ENCODE measurements at places on chromosomes 12 and 14. TPM values are rescaled to one million over a fixed set of nuclear protein-coding genes. Genes with fewer than 3 reads are reported as not detected.

SPX gene
- 0.95 TPM for total RNA-seq

IRAK3 gene
- 40.3 TPM for total RNA-seq

CLEC4C gene
- not detected for total RNA-seq

KLRC2 gene
- 0.37 TPM for total RNA-seq

PTGDR gene
- 0.58 TPM for total RNA-seq

VASH1 gene
- total RNA-seq = 17.3 TPM

DNA sequence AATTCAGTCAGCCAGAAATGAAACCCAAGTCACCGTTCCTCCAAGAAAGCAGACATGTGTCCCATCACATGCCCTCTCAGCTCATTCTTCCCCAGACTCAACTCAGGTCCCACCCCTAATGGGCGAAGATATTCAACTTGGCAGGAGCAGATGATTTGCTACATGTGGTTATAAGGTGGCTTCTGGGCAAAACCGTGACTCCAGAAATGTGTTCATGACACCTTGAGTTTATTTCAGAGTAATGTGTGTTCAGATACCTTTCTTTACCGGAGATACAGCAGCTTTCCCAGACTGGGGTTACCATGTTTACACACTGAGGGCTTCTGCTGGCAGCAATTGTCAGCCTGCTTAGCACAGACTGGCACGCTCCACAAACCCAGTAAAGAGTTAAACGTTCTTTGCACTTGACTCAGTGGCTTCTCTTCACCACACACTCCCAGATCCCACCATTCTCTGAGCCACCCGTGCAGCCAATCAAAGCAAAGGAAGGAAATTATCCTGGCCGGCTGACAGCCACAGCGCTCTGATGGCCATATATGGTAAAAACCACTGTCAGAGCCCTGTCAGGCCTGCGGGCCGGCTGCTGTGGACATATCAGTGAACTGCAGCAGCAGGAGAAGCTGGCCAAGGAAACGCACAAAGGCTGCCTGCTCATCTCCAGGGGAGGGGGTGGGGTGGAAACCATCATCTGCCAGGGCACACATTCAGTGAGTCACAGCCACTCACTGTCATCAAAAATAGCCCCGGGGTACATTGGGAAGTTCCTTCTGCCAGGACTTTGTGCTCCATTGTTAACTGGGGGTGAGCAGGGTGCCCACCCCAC is 39.9 kb downstream of the CORO1C start:
- peak; percentile 89 for DNase-seq

DNA sequence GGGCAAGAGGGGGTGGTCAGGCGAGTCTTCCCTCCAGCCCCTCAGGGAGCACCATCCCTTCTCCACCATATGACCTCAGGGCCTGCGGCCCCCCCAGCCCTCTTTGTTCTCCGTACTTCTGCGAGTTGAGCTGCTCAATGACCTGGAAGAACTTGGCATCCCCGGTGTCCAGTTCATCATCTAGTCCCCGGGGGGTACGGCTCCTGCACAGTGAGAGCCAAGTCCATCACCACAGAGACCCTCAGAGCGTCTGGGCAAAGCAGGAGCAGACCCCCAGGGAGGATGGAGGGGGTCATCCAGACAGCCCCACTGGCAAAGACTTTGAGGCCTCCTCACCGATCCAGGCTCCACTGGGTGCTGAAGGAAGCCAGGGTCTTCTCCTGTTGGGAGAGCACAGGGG is 8.9 kb downstream of the ADCY4 start:
- DNase-seq = no peak

GRCh38 chr14:96249029-96249428 is 7.0 kb upstream of the BDKRB1 start:
- DNase-seq = no peak

DNA sequence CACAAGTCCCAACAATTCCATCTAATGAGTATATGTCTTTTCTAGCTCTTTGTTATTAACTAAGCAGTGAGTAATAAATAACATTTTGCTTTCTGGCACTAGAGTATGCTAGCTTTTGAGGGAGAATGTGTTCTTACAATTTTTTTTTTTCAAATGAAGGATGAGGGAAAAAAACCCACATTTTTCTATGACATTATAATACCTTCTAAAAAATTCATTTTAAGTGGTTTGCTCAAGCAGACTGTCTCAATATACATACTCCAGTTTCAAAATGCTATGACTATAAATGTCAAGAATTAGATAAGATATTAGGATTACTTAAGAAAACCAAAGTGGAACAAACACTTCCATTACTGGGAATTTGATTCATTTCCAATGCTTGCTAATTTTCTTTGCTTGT is 394.6 kb downstream of the C12orf75 start:
- no peak for DNase-seq

DNA sequence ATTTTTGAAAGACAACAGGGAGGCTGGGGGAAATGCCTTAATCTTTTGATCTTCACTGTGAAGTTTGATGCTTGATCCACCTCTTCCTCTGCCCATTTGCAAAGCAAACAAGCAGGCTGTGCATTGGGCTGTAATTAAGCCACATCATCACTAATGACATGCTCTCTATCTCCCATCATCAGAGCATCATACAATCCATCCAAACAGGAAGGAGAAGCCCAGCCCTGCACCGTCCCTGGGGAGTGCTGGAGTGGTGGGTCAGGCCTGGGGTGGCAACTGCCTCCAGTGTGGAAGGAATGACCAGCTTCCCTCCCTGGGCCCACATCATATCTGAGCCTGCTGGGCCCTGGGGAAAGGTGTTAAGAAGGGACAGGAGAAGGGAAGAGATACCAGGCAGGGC is 6.9 kb upstream of the KRT74 start:
- no peak for DNase-seq

GRCh38 chr12:54439096-54439495 is 20.0 kb upstream of the ITGA5 start:
- DNase-seq = no peak

GRCh38 chr14:68047906-68048305 is 228.3 kb downstream of the RAD51B start:
- no peak for DNase-seq
